ENCODE measurements at places on chromosomes 12 and 14. TPM values are rescaled to one million over a fixed set of nuclear protein-coding genes. Genes with fewer than 3 reads are reported as not detected.
A peak's percentile ranks its signal among the peaks of the same experiment; 100 is the strongest.

CAPZA3 gene
- total RNA-seq = not detected

DNA sequence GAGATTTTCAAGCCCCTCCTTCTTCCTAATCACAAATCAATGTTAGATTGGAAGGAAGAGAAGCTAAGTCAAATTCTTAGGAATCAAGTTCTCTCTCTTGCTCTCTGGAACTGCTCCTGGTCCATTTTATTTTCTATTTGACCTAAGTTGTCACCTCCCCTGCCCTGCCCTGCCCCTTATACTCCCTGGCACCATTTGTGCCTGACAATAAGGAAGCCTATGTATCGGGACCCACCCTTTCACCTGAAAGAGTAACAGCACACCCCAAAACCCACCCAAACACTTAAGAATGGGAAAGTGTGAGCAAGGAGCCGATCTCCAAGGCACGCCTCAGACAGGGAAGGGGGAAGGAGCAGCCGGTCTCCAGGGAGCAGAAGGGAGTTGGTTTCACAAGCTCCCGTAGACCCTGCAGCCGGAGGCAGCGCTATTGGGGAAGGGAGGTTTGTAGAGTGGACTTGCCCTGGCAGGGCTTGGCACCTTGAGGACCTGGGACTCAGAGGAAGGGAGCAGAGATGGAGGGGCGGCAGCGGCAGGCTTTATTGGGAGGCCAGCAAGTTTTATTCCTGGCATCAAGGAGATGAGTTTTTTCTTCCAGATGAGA lies 1.6 kb downstream of the LRRC74A start:
- DNase-seq = no peak

CLEC1A gene
- 12.5 TPM for total RNA-seq

GRCh38 chr12:80099259-80099658 lies at the start of gene OTOGL:
Gene OTOGL, plus strand, starts transcription at chr12:80099537. Its CDS starts 109,895 bp downstream, at chr12:80209432.
- DNase-seq = peak; percentile 24

METAP2 gene
- total RNA-seq = 47.5 TPM

- DNase-seq = no peak
These were observed 2.0 kb upstream of the SIX1 start for GRCh38 chr14:60651086-60651795.

- no peak for DNase-seq
These were observed 291.2 kb downstream of the AKAP6 start for GRCh38 chr14:32620303-32620702.

- no peak for DNase-seq
These were observed 6.7 kb upstream of the CLEC7A start for GRCh38 chr12:10136637-10137205.

- peak; percentile 75 for DNase-seq
These were observed 1.7 kb downstream of the TNFRSF1A start for GRCh38 chr12:6340032-6340638.

CLECL1 gene
- not detected for total RNA-seq

- peak; percentile 50 for DNase-seq
These were observed 78.2 kb upstream of the OSBPL8 start for GRCh38 chr12:76637807-76638206.

- no peak for DNase-seq
These were observed 28.8 kb upstream of the RPH3A start for GRCh38 chr12:112762753-112763152.

ALDH1L2 gene
- total RNA-seq = 0.20 TPM

DNA sequence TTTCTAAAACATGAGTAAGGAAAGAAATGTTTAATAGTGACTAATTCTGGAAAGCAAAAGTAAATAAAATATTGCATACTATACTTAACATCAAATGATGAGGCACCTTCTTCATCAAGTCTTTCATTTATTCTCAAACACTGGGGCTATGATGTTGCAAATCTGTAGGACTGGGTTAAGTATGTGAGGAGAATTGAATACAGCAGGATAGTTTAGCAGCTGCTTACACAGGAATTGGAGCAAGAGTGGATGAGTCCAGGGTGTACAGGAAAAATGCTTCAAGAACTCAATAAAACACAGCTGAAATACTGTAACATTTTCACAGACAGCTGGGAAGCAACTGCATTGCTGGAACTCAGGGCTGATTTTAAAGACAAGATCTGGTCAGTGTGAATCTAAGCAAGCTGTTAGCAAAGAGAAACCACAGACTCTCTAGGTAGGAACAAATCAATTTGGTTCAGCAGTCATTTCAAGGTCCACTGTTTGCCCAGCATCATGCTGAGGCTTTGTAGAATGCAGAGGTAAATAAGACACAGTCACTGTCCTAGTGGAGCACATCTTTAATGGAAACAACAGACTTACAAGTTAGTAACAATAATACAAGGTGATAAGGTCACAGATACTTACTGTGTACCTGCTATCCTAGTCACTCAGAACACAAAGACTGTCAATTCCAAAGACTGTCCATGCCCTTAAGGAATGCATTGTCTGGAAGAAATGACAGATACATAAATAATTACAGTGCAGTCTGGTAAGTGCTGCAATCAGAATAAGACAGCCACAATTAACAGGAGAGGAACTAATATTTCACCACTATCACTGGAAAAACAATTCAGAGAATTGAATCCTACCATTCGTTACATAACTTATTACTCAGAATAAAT lies 96.8 kb upstream of the DACT1 start:
- DNase-seq = no peak

CLBA1 gene
- total RNA-seq = 3.2 TPM

RHEBL1 gene
- 1.5 TPM for total RNA-seq

ACVR1B gene
- total RNA-seq = 15.1 TPM

BATF gene
- 3.6 TPM for total RNA-seq

GNB3 gene
- total RNA-seq = 0.40 TPM

DNA sequence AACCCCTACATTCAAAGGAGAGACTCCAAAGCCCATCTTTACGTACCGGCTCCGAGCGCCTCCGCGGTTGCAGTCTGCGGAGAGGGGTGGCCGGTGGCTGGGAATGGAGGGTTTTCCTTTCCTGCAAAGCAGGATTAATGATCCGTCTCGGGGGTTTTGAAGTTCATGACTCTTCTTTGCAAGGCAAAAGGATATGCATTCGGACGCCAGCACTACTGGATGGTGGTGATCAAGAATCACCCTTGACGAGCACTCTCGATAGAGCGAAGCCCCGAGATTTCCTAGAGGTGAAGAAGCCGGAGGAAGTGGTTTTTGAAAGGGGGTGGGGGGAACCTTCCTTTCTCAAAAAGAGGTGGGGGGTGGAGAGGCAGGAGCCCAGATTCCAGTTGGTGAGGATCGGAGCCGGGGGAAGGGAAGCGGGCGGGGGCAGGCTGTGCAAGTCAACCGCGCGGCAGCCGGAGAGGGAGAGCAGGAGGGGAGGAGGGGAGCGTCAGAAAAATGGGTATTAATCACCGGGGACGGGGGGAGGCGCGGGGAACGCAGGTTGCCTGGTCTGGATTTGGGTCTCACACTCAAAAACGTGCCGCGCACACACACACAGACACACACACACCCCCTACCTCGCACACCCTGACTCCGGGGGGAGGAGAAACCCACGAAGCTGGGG lies at the start of gene GRIN2B:
Gene GRIN2B, minus strand, starts transcription at position 307 of the 667 bp plus-strand sequence. CDS start 115,394 bp downstream, outside the sequence.
- DNase-seq = no peak

- peak; percentile 90 for DNase-seq
These were observed 282.8 kb downstream of the PAWR start for GRCh38 chr12:79407671-79408622.

ACSS3 gene
- under 0.01 TPM for total RNA-seq

- DNase-seq = no peak
These were observed 655.3 kb downstream of the SLC16A7 start for GRCh38 chr12:60251091-60251490.

DNA sequence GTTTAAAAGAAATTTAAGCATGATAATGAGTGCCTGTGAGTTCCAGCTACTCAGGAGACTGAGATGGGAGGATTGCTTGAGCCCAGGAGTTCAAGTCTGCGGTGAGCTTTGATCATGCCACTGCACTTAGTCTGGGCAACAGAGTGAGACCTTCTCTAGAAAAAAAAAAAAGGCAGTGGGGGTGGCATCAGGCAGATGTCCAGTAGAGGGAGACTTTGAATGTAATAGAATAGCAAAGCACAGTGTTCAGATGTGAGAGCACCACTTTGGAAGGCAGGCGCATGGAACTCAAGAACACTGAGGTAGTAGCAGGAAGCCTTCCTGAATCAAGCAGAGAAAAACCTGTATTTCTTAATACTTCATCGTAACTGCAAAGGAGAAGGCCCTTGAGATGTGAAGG lies 394.5 kb upstream of the GARIN6 start:
- no peak for DNase-seq

ARHGDIB gene
- 93.7 TPM for total RNA-seq

DNA sequence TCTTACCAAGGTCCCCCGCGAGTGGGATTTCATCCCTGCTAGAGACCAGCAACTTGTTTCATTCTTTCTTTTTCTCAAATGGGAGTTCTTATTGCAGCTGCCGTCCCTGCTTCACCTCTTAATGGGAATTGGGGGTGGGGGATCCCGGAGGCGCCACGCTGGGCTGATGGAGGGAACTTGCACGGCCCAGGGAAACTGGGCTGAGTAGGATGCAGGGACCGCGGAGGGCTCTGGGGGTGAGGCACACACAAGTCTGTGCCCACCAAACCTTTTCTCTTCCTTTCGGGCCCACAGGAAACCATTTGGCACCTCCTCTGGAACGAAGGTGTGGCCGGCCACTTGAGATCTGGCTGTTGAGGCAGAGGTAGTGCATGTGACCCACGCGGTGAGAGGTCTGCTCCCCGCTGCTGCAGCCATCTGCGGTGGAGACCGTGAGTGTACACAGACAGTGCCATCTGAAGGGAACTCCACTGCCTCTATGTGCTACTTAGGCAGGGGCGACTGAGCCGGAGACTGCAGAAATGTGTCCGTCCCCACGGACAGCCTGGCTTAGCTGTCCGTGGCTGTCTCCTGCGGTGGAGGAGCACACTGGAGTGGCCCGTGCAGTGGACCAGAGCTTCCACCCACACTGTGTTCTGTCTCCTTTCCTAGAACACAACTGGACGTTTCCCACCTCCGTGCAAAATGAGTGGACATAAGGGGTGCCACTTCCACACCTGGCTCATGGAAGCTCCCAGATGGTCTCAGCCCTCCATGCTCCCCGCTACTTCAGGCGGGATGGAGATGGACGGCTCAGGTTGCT lies 42.1 kb upstream of the TESC start:
- no peak for DNase-seq

- no peak for DNase-seq
These were observed 101.4 kb downstream of the PAPOLA start for GRCh38 chr14:96603350-96604255.
